Right kidney (tissue), 9 donors: ENCODE measurements at places on chromosomes 12 and 14.

DNA sequence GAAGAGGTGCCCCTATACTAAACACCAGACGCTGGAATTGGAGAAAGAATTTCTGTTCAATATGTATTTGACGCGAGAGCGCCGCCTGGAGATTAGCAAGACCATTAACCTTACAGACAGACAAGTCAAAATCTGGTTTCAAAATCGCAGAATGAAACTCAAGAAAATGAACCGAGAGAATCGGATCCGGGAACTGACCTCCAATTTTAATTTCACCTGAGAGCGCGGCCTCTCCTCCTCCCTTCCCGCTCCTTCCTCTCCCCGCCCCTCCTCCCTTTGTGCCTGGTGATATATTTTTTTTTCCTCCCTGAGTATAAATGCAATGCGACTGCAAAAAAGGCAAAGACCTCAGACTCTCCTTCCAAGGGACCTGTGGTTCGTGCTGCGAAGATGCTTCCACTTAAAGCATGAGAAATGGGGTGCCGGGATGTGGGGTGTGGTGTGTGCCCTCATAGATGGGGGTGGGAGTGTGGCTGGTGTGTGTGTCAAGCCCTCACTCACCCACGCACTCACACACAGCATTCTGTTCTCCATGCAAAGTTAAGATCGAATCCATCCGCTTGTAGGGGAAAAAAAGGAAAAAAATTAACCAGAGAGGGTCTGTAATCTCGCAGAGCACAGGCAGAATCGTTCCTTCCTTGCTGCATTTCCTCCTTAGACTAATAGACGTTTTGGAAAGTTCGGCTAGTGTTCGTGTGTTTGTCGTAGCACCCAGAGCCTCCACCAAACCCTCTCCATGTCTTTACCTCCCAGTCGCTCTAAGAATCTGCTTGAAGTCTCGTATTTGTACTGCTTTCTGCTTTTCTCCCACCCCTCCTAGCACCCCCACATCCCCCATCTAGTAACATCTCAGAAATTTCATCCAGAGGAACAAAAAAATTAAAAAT lies 4.5 kb downstream of the HOXC10 start:
- no peak for DNase-seq

DNA sequence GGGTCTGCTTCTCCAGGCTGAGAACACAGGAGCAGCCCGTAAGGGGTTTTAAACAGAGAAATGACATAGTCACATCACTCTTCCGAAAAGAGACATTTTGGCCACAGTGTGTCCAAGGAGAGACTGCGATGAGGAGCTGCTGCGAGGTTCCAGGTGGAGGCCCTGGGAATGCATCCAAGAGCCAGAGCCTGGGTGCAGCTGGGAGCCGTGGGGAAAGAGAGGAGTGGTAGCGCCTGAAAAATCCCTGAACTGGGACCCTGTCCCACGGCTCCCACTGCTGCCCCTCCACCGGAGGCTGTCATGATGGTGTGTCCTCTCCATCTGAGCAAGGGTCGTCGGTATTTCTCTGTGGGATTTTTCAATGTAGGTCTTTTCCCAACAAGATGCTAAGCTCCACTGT lies 146.9 kb downstream of the BCL11B start:
- no peak for DNase-seq

DNA sequence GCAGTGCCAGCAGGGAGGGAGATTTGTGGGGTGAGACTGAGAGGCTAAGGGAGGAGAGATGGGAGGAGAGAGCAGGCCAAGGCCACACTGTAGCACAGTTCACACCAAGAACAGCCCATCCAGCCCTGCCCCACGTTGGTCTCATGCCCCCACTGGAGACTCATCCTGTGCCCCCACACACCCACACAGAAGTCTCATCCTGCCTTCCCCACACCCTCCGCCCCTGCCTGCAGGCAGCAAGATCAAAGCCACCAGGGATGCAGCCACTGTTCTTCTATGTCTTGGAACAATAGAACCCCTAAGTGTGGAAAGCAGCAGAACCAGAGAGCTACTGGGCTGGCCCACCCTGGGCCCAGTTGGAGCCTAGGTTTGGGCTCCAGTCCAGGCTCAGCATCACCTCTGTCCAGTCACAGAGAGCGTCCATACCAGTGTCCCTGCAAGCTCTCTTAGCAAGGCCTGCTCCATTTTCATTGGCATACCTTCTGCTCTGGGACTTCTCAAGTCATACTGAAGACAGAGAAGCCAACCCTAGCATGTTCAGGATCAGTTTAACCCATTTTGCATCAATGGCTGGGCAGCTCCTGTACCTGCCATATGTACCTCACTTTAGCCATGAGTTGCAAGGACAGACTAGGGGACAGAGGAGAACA lies 31.7 kb upstream of the HDAC7 start:
- no peak for DNase-seq

DNA sequence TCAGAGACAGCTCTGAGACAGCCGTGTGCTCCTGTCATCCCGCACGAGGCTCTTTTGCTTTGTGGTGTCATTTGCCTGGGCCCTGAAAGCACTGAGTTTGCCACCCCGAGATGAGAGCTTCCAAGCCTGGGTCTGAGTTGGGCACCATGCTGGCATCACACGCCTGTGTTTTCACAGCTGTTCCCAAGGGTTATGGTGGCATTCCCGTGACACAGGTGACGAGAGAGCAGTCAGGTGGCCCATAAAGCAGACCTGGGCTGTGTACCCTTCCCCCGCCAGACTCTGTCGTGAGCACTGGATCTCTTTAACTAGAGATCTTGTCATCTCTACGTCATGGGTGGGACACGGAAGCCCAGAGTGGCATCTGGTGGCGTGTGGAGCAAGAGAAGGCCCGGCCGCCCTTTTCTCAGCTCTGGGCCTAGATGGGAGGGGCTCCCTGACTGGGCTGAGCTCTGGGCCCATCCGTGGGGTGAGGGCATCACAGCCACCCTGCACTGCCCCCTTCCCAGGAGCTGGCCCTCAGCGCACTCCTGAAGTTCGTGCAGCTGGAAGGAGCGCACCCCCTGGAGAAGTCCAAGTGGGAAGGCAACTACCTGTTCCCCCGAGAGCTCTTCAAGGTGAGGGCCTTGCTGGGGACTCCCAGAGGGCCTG lies 2.6 kb downstream of the NOC4L start:
- no peak for DNase-seq
